ENCODE measurements at places on chromosomes 7 and 10.

DNA sequence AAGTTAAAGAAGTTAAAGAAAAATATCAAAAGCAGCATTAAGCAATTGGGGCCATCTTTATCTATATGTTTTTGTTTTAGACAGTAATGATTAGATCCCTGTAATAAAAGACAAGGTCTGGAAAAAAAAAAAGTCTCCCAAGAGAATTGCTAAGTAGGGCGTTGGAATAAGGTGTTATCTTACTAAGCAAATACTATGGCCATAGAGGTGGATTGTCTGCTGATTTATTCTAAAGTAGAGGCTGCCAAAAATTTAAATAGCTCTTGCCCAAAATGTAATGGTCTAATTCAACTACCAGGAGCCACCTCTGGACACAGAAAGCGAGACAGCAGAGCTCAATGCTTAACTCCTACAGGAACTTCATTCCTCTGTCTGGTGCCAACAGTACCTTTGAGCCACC, 71.6 kb downstream of the HERPUD2 start:
- no peak for DNase-seq

GRCh38 chr7:86968618-86969017, 90.8 kb downstream of the ELAPOR2 start:
- DNase-seq: no peak

- DNase-seq: no peak
Observed at GRCh38 chr10:72218325-72218724, 2.2 kb upstream of the ASCC1 start.

GRCh38 chr10:18500576-18500975, 150.8 kb downstream of the NSUN6 start:
- no peak for DNase-seq

DNA sequence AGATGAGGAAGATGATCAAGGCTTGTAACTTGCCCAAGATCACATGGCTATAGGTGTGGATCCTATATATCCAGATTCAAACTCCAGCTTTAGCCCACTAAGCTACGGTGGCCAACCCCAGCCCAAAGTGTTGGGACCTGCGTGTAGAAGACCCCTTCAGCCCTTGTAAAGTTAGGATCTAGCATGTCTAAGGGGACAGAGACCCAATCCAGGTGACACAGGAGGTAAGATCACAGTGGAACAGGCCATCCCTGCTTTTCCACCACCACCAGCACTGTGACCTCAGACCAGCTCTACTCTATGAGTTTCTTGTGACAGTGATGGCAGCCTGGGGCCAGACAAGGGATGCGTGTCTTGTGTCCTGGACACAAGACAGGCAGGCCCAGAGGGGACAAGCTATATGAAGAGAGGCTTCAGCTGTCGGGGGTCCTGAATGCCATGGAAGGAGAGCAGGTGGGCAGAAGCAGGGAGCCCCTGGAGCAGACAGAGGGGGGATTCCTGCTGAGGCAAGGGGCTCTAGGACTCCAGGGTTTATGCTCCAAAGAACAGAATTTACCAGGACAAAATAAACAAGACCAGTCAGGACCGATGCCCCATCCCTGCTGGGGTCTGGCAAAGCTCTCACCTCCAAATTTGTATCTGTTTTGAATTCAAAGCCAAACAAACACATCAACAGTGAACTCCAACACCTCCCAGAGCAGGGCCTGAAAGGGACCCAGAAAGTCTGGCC, 10.4 kb downstream of the GPRIN2 start:
- DNase-seq: no peak

DNA sequence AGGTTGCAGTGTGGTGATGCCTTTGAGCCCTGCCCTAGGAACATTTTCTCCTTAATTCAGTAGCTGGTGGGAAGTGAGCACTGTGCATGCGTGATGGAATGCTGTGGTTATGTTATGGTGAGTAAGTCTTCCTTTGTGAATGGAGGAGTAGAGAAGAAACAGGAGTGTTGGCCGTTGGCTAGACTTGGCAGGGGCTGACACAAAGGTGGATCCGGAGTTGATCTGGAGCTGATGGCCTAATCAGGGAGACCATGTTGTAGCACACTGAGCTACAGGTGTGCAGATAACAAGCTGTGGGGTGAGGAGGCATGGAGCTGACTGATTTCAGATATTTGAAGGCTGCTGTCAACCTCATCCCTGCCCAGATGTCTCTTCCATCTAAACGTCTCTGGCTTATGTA, 122.3 kb downstream of the CNNM2 start:
- DNase-seq: no peak

- no peak for DNase-seq
Observed at GRCh38 chr7:100824499-100825214, 2.7 kb downstream of the EPHB4 start.

- no peak for DNase-seq
Observed at GRCh38 chr7:14045651-14046050, 56.2 kb upstream of the ETV1 start.

GRCh38 chr10:85524001-85524666, 842.5 kb downstream of the GRID1 start:
- DNase-seq: no peak

GRCh38 chr7:130994378-130995115, 260.5 kb upstream of the KLF14 start:
- no peak for DNase-seq

DNA sequence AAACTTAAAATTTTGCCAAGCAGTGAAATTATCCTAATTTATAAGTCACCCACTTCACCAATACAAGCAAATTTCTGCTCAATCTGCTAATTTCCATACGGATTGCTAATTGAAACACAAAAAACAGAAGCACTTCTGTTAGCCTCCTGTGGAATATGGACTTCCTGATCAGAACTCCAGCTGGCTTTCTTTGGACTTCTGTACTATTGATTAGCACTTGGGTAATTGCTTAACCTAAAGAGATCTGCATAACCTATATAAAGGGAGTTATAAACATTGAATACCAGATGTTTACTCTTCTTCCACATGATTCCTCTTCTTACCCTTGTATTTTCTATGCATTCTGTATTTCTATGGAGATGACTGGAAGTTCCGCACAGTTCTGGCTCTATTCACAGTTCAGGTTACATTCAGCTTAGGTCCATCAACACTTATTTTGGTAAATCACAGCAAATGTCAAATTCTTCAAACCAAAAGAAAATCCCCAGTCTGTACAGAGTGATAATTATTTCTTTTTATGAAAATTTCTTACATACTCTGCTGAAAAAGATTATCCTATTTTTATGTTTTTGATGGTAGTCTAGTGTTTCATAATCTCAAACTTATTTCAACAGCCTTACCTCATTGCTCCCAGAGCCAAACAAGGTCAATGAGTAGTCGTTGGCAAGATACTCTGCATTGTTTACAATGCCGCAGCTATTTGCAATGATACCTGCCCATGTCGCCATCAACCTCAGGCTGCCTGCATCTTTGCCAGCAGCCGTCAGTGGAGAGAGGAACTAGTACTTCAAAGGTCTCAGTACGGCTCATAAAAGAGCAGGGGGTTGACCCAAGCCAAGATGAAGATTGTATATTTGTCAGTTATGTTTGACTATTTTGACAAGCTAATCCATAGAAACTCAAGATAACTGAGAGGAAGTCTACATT, 225.6 kb downstream of the AHR start:
- no peak for DNase-seq

DNA sequence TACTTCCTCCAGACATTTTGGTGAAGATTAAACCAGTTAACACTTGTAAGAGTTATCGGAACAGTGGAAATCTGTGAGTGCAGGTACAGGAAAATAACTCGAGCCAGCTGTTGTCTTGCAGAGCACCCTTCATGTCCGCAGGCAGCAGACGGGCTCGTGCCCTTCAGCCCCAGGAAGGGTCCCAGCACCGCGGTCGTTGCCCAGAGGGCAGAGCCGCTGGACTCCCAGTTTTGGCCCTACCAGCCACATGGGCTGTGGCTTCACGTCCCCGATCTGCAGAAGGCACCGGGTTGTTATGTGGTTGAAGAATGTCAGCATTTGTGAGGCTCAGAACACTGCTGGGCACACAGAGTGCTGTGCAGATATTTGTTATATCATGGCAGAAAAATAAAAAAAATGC, 7.2 kb upstream of the ADARB2 start:
- DNase-seq: no peak

- no peak for DNase-seq
Observed at GRCh38 chr10:11706895-11707567, 35.2 kb upstream of the ECHDC3 start.

GRCh38 chr10:21490711-21491105, 34.8 kb downstream of the SKIDA1 start:
- no peak for DNase-seq

DNA sequence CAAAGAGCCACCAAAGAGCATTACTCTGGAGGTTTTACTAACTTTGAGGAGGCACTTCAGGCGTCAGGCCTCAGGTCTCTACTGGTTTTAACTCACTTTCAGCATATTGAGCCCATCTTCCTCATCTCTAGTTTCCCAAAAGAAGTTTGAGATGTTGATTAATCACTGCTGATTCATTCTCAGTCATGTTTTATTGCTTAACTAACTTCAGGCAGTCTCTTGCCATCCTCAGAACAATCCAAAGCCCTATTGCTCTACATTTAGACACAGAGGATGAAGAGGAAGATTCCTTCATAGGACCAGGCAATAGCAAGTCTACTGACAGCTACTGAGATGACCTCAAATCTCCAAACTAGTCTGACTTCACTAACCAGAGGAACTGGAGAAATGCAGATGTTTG, 39.1 kb upstream of the BET1 start:
- no peak for DNase-seq

DNA sequence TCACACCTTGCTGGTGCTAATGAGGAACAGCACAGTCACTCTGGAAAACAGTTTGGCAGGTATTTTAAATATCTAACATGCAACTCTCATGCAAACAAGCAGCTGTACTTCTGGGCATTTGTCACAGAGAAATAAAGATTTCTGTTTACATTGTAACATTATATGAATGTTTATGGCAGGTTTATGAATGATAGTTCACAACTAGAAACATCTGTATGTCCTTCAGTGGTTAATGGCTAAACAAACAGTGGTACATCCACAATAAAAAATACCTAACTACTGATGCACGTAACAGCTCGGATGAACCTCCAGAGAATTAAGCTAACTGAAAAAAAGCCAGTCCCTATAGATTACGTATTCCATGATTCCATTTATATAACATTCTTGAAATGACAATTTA, 109.6 kb downstream of the GPR37 start:
- no peak for DNase-seq

DNA sequence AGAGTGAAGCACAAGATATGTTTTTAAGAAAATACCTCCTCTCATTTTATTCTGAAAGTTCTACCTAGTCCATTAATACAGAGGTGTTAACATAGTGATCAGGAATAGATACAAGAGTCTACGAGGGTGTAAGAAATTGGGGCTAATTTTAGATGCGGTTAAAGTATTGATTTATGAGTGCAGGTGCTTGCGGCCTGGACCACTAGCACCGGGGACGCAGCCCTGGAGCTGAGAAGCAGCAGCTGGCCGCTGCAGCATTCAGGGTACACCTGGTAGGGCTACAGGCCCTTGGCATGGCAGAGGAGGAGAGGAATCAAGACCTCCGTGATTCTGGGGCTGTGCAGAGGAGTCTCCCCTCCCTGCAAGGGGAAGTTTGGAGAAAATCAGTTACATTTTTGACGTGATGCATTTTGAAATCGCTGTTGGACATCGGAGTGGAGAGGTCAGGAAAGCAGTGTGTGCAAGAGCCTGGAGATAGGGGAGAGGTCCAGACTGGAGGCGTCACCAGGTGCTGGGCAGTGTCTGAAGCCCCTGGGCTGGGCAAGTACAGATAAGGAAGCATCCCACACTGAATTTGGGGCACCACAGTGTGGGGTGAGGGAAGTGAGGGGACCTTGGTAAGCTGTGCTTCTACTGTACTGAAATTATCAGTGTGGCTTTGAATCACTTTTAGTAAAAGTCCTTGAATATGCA, 112.3 kb downstream of the VWC2 start:
- no peak for DNase-seq

DNA sequence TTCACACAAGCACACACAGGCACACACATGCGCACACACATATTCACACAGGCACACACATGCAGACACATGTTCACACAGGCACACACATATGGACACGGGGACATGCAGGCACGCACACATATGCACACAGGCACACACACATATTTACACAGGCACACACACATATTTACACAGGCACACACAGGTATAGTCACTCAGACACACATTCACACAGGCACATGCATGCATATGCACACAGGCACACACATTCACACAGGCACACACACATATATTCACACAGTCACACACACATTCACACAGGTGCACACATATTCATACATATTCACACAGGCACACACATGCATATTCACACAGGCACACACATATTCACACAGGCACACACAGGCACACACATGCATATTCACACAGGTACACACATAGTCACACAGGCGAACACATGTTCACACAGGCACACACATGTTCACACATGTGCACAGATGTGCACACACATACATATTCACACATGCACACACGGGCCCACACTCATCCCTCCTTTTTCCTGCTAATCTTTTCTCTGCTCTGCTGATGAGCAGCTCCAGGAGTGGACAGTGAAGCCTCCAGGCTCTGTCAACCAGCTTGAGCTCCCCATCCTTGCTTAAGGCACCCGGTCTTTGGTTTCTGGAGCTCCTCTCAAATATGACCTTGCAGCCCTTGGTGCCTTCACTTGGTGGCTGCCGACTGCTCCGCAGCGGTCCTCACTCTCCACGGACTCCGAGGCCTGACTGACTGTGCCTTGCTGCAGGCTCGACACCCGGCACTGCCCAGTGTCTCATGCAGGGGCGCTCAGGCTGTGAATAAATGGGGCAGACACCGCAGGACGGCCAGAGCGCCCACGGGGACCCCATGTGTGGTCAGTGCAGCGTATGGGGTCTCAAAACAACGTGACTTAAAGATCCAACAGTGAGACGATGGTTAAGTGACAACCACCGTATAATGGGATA, 581.2 kb upstream of the MGMT start:
- DNase-seq: no peak

GRCh38 chr10:44300666-44301649, 83.9 kb downstream of the CXCL12 start:
- no peak for DNase-seq

DNA sequence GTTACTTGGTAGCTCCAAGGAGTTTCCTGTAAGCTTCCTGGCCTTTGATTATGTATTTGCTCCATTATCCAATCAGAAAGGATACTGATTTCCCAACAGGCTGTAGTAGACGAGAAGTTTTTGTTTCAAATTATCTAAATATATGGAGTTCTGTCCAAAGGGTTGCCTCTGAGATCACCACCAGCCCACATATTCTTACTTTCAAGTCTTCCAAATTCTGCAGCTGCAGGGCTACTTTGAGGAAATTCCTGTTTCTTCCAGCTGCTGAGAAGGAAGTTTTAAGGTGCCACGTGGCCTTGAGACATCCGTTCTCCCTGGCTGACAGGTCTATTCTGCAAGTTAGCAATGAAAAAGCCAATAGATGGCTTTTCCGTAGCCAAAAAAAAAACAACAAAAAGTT, 286.0 kb downstream of the TWIST1 start:
- no peak for DNase-seq
